Activated naive CD4-positive, alpha-beta T cell treated with anti-CD3 and anti-CD28 coated beads for 36 hours (primary cell): ENCODE measurements at places on chromosomes 16 and 17.

DNA sequence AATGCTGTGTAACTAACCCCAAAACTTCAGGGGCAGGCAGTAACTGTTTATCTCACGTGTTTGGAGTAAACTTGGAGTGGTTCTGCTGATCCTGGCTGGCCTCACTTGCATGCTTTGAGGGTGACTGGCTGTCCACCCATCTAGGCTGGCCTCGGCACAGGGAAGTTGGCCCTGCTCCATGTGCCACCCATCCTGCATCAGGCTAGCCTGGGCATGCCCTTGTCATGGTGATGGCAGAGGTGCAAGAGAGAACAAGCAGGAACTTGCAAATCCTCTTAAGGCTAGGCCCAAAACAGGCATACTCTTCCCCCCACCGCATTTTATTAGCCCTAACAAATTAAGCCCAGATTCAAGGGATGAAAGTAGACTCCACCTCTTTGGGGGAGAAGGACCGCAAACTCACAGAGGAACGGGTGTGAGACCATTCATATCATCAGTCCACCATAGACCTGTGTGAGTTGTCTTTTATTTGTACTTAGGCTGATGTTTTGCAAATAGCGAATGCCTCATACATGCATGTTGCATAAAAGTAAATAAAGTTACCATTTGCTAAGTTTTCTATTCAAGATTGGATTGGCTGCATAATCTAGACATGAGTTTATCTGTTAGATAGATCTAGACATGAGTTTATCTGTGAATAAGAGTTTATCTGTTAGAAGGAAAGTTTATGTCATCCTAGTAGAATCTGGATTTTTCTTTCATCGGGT, 221.0 kb downstream of the CCDC182 start:
- no peaks in the 10 kb centered on the region for H3K36me3 ChIP-seq
- DNase-seq, result no peak
- peaks cover 10% of the 10 kb centered on the region for H3K4me1 ChIP-seq
- H3K27ac ChIP-seq, result peak overlapping the region; percentile 28
- H3K27me3 ChIP-seq, result no peaks in the 10 kb centered on the region
- H3K4me3 ChIP-seq, result no peak overlapping the region

- no peaks in the 10 kb centered on the region for H3K36me3 ChIP-seq
- no peak overlapping the region for H3K4me3 ChIP-seq
- no peak overlapping the region for H3K27ac ChIP-seq
- no peak for DNase-seq
- H3K27me3 ChIP-seq, result no peaks in the 10 kb centered on the region
Measured at GRCh38 chr17:17886226-17886625, 49.4 kb upstream of the SREBF1 start.

DNA sequence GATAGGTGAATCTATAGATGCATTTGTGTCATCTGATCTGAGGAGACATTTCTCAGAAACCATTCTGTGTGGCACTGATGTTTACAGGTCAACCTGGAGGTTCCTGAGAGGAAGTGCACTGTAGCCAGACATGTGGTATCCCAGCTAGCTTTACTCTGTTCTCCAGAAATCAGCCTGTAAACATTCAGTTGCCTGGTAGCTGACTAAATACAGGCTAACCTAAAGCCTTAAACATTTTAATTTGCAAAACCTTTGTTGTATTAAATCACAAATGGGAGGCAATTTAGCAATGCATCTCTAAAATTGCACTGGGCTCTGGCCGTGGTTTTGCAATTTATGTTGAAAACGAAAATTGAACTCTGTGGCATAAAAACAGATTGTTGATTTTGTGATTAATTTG, 207.6 kb downstream of the FTO start:
- no peaks in the 10 kb centered on the region for H3K27me3 ChIP-seq
- no peaks in the 10 kb centered on the region for H3K36me3 ChIP-seq
- peak overlapping the region; percentile 13 for H3K27ac ChIP-seq
- peaks cover 8% of the 10 kb centered on the region for H3K4me1 ChIP-seq

DNA sequence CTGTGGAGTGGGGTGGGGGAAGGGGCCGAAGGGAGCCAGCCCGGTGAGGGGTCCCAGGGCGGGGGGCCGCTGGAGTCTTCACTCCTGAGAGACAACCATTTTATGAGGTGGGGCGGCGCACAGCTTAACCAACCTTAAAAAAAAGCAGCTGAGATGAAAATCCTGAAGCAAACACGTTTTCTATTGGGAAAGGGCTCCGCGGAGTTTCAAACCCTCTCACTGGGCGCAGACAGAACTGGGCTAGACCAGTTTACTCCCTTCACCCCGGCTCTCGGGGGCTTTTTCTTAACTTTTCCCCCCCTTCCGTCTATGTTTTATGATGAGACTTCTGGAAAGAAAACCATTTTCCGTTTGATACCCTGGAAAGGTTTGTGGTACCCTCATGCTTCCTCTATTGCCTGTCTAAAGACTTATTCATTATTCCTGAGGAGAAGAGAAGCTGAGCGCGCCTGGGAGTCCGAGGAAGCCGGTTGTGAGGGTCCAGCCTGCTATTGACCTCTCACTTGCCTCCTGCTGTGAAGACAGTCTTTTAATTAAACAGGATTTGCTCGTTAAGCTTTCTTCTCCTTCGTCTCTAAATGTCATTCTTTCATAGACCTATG, 482 bp upstream of the SSH2 start:
- no peak overlapping the region for H3K27ac ChIP-seq
- no peak overlapping the region for H3K4me3 ChIP-seq
